Left forelimb (tissue), 1 donor: ENCODE measurements at places on chromosomes 16 and 17.

GRCh38 chr17:38339891-38340290 lies 3.9 kb downstream of the GPR179 start:
- no peak for DNase-seq

- no peak for DNase-seq
Observed at GRCh38 chr17:40230670-40231069, 11.6 kb downstream of the WIPF2 start.

- DNase-seq: no peak
Observed at GRCh38 chr17:68184816-68185436, 62.9 kb upstream of the AMZ2 start.

GRCh38 chr17:73584987-73585386 lies 59.3 kb downstream of the SDK2 start:
- no peak for DNase-seq
